ENCODE measurements at places on chromosomes 11 and 22. TPM values are rescaled to one million over a fixed set of nuclear protein-coding genes. Genes with fewer than 3 reads are reported as not detected.

RELA gene
- polyA plus RNA-seq = 36.3 TPM

SMC1B gene
- polyA plus RNA-seq = not detected

CAVIN3 gene
- not detected for polyA plus RNA-seq

TCN1 gene
- polyA plus RNA-seq = not detected

OR56A1 gene
- not detected for polyA plus RNA-seq

UBQLNL gene
- 0.39 TPM for polyA plus RNA-seq

KRTAP5-1 gene
- polyA plus RNA-seq = not detected

LRRC55 gene
- not detected for polyA plus RNA-seq

PHLDA2 gene
- not detected for polyA plus RNA-seq

TRAPPC4 gene
- polyA plus RNA-seq = 73.6 TPM

UBQLN3 gene
- polyA plus RNA-seq = not detected

LIF gene
- not detected for polyA plus RNA-seq

SLC16A8 gene
- polyA plus RNA-seq = not detected

SLC22A6 gene
- not detected for polyA plus RNA-seq

OR5B21 gene
- polyA plus RNA-seq = not detected

SF1 gene
- polyA plus RNA-seq = 141 TPM

ASPHD2 gene
- 7.2 TPM for polyA plus RNA-seq

FZD4 gene
- not detected for polyA plus RNA-seq

NELL1 gene
- not detected for polyA plus RNA-seq

SLC22A12 gene
- polyA plus RNA-seq = not detected

SH3BP1 gene
- polyA plus RNA-seq = 8.0 TPM

ACCS gene
- polyA plus RNA-seq = 8.6 TPM

KCNQ1 gene
- 22.6 TPM for polyA plus RNA-seq

LRRC4C gene
- polyA plus RNA-seq = not detected

TUT1 gene
- 17.7 TPM for polyA plus RNA-seq

CALCA gene
- polyA plus RNA-seq = not detected

IGLL1 gene
- polyA plus RNA-seq = not detected

ALG8 gene
- polyA plus RNA-seq = 90.6 TPM

IL17REL gene
- polyA plus RNA-seq = not detected

MPZL3 gene
- polyA plus RNA-seq = 1.6 TPM

OR10D3 gene
- polyA plus RNA-seq = not detected

SC5D gene
- polyA plus RNA-seq = 11.1 TPM

MYOD1 gene
- polyA plus RNA-seq = not detected

OTOG gene
- not detected for polyA plus RNA-seq
